ENCODE measurements at places on chromosomes 7 and 10.

- no peak for DNase-seq
Measured at GRCh38 chr10:126629925-126630624, 40.4 kb downstream of the C10orf90 start.

DNA sequence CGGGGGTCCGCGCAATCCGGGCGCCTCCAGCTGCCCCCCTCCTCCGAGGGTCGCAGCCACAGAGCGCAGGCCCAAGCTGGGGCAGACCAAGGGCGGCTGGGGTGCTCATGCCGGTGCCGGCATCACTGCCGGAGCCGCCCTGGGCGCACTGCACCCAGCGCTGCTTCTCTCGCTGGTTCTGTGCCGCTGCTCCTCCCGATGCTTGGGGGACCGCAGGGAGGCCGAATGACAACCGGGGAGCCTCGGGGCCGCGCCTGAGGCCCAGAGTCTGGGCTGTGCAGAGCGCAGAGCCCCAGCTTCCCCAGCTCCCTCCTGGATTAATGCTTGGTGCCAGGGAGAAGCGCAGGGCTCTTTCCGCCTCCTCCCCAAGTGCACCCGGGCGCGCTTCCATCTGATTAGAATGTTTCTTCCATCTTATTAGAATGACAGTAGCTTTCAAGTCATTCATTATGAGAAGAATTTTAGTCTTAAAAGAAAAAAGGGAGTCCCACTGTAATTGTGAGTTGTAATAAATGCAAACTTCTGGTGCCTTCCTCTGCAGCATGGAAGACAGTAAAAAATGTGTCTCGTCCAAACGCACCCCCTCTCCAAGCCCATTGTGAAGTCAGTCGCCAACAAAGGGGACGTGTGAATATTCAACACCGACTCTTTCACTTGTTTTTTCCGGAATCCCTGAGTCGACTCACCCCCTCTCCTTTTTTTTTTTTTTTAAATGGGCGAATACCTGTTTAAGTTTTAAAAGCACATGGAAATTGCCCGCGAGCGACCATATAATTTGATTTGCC, 19.5 kb upstream of the PTF1A start:
- DNase-seq, result no peak

GRCh38 chr7:106022193-106022821, 59.2 kb downstream of the CDHR3 start:
- DNase-seq, result no peak

- DNase-seq, result no peak
Measured at GRCh38 chr7:116561697-116562483, 37.1 kb downstream of the CAV1 start.

DNA sequence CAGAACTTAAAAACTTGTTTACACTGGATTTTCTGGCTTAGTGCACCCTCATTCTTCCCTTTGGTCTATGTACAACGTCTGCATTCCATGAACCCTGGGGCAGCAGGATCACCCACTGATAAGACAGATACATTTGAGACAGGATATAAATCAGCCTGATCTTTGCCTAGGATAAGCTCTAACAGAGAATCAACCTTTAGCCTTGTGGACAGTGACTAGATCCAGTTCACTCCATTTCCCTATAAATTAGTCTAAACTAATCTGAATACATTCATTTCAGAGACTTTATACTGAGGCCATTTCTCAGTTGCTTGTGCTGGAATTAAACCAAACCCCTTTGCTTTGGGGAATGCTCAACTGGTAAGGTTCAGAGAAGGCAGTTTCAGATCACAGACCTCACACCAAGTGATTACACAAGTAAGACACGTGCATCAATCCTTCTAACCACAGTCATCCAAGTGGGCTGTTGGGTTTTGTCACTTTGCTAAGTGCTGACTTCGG, 639.8 kb upstream of the FZD8 start:
- no peak for DNase-seq

- DNase-seq, result no peak
Measured at GRCh38 chr7:26493737-26494428, 202.2 kb downstream of the SNX10 start.

DNA sequence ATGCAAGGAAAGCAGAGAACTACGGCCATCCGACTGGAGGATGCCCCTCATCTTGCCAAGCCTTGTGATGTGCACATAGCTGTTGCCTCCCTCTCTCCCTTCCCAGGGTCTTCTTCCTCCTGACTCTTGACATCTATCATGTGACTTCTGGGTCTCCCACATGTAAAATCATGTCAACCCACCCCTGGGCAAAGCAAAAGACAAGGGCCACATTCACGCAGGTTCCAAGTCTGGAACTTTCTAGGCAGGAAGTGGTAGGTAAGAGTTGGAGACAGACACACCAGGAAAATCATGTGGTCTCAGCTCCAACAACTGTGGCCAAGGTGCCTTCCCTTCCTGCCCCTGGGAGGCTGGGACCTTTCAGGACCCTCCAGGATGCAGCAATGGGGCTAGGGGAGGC, 187.3 kb downstream of the CXCL12 start:
- DNase-seq, result no peak

GRCh38 chr7:106393564-106394251, 108.9 kb upstream of the NAMPT start:
- DNase-seq, result no peak

GRCh38 chr10:103933557-103934121, 15.7 kb upstream of the STN1 start:
- DNase-seq, result no peak

DNA sequence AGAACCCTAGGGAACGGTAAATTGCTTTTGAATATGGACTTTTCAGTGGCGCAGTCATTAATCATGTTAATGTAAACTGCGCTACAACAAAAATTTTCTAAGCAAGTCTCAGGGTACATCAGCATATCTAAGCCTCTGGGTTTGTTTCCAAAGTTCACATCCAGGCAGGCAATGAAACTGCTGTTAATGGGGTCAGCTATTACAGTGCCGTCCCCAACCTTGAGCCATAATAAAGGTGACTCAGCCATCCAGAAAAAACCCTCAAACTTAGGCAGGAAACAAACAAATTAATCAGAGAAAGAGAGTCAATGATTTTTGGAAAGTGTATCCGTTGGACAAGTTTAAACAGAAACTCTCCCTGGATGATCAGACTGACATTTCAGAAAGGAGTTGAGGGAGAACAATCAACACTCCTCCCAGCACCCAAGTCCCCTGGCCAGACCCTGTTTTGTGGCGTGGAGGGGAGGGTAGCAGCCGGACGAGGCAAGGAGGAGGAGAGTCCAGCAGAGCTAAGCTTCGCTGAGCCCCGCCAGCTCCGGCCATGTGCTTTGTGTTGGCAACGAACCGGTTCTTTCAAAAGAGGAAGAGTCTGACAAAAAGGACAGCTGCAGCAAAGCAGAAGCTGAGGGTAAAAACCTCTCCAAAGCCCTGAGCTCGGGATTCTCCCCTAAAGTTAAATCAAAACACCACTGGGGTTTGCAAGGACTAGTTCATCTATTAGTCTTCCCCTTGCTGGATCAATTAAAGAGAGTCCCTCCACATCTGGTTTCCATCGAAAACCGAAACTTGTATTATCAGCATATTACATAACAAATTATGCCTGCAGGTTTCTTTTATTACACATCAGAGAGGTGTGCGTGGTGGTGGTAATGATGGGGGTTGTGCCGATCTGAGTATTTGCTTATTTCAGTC, 3.6 kb downstream of the FAM53B start:
- no peak for DNase-seq

DNA sequence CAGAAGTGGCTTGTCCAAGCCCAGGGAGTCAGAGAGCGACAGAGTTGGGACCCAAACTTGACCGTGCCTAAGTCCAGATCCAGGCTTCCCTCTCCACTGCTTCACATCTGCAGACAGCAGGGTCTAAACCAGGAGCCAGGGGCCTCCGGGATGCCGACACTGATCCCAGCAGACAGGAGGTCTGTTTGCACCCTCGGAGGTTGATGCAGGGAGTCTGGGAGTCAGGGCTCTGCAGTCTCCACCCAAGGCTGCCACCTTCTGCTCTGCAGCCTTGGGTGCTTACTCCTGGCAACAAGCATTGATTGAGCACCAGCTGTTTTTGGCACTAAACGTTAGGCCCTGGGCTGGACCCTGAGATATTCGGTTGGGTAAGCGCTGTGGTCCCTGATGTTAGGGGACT, 21.0 kb downstream of the ELFN1 start:
- DNase-seq, result no peak

DNA sequence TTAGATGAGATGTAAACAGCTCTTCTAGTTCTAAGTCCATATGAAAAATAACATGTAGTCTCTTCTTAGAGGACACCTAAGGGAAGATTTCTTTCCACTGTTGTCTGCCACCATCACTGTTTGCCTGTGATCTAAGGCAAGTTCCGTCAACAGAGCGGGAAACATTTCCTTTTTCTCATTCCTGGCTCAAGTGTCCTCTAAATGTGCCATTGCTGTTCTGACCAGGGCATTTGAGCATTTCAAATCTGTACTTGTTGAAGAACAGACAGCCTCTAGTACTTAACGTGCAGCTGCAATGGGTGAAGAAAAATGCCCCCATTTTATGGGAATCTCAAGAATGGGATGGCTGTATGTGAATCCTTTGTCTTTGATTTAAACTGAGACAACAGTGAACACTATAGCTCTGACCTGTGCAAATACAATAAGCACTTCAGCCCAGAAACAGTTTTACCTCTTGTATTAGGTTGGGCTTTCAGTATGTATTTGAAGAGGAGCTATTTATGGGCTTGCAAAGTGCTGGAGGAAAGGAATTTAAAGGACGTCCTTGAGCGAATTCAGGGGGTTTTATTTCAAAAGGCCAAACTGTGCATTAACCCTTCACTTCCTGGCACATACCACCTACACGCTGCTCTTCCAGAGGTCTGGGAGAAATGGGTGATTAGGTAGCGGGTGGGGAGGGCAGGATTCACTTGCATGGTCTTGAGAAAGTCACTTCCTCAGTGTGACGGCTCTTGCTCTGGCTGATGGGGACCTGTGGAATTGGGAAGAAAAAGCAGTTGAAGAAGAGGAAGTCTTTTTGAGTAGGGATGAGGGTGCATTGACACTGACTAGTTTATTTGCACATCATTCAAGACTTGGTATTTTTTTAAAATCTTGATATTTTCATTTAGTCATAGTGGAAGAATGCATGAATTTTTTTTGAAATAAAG, 66.1 kb downstream of the THNSL1 start:
- no peak for DNase-seq

GRCh38 chr7:94047956-94048355, 43.8 kb upstream of the BET1 start:
- no peak for DNase-seq

GRCh38 chr7:79471283-79471682, 17.8 kb upstream of the MAGI2 start:
- DNase-seq, result no peak

DNA sequence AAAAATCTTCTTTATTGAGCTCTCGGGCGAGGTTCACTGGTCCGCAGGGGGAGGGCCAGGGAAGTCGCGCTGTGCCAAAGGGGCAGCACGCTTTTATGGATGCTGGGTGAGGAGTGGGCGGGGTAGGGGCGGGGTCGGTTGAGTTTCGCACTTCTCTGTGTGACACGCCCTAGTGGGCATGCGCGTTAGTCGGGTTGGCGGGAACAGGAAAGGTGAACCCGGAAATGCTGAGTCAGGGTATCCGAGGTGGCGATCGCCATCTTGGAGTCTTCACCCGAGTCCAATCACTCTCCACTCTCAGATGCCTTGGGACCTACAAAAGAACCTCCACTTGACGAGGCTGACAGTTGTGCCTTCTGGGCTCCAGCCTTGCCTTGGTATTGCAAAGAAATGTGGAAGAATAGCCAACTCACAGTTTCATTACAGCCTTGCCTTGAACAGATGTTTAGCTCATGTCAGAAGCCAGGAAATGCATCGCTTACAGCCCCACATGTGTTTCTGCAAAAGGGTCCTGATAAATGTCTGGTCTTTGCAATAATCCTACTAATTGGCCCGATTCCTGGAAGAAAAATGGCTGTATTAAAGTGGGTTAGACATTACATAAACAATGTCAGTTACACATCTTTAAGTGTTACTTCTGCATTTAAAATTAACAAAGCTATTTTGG, 64.1 kb downstream of the AHR start:
- DNase-seq, result no peak

DNA sequence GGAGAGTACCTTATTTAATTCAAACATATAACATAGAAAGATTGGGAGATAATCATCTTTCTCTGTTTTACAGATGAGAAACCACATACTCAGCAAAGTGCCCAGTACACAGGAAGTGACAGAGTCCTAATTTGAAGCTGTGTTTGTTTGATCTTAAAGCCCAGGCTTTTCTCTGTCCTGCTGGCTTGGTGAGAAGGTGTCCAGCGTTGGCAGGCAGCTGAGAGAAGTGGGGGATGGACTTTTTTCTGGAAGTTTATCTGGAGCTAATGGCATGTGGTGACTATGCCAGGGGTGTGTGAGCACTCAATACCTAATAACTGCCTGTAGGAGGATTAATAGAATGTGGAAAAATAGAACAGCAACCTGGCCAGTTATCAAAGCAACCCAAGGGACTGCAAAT, 60.8 kb downstream of the NPSR1 start:
- DNase-seq, result no peak

GRCh38 chr10:86314616-86315548, 51.7 kb downstream of the GRID1 start:
- no peak for DNase-seq

DNA sequence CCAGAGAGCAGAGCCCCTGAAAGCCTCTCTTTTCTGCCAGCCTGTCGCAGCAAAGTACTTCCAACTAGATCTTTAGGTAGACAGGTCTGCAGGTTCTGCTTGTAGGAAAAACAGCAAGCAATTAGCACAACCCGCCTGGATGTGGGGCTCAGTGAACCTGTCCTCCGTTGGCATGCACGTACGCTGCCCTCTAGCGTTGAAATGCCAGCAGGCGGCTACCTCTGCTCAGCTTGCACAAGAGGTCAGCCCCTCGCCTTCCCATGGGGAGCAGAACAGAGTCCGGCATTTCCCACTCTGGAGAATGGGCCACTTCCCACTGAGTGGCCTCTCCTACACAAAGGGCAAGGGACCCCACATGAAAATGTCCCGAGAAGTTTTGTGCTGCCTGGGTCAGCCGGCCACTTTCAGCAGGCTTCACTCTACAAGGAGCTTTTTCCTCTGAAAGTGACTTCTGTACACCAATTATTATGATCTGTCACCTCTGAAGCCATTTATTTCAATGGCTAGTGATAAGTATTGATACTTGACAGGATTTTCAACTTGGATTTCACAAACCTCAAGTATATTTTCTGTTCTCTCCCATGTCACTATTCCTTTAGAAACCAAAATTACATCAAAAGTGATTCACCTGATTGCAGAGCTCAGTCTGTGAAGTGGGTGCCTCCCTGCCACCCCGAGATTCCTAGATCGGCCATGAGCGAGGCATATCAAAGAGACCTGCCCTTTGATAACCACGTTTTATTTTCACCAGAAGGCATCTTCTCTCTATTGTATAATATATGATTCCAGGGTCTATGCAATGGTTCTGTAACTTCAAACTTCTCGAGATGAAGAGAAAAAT, 56.7 kb downstream of the JCAD start:
- DNase-seq, result peak; percentile 31

GRCh38 chr7:81330108-81330507, 411.3 kb upstream of the SEMA3C start:
- DNase-seq, result no peak

All from stimulated activated CD4-positive, alpha-beta T cell treated with anti-CD3 and anti-CD28 coated beads, Interleukin-15, amount 100 ng/mL, for 1 hour (primary cell).